Activated CD8-positive, alpha-beta memory T cell treated with anti-CD3 and anti-CD28 coated beads for 1 hour (primary cell): ENCODE measurements at places on chromosomes 12 and 14.

DNA sequence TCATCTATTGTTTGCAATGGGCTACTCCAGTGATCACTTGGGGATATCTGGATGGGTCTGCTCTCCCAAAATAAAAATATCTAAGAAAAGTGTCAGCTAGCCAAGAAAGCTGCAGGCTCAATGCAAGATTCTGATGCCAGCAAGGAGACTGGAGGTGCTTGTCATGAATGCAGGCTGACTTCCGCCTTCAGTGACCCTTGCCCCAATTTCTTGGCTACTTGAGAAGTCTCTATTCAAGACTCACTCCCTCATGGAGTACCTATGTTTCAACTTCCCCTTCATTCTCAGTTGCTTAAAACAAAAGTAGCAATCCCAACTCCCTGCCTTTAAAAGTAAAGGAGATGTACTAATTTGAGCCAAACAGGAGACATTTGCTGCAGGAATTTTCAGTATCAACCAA lies 123.9 kb downstream of the GPR65 start:
- DNase-seq = no peak

GRCh38 chr12:84463741-84464495 lies 448.7 kb downstream of the SLC6A15 start:
- DNase-seq = no peak

GRCh38 chr14:61323970-61324369 lies 2.6 kb downstream of the PRKCH start:
- no peak for DNase-seq

DNA sequence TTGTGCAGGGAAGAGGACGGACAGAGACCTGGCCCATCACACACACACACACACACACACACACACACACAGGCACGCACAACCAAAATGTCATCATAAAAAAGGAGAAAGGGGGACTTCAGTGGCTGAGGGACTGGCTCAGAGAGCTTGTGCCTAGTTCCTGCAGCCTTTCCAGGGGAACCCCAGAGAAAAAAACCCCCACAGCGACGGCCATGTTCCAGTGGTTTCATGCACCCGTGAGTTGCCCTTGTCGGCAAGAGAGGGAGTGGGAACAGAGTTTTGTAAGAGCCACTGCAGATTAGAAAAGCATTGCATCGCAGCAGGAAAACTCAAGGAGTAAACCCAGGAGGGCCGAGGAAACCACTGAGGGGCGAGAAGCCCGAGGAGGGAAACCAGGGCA lies 24.5 kb upstream of the FBXO21 start:
- no peak for DNase-seq

DNA sequence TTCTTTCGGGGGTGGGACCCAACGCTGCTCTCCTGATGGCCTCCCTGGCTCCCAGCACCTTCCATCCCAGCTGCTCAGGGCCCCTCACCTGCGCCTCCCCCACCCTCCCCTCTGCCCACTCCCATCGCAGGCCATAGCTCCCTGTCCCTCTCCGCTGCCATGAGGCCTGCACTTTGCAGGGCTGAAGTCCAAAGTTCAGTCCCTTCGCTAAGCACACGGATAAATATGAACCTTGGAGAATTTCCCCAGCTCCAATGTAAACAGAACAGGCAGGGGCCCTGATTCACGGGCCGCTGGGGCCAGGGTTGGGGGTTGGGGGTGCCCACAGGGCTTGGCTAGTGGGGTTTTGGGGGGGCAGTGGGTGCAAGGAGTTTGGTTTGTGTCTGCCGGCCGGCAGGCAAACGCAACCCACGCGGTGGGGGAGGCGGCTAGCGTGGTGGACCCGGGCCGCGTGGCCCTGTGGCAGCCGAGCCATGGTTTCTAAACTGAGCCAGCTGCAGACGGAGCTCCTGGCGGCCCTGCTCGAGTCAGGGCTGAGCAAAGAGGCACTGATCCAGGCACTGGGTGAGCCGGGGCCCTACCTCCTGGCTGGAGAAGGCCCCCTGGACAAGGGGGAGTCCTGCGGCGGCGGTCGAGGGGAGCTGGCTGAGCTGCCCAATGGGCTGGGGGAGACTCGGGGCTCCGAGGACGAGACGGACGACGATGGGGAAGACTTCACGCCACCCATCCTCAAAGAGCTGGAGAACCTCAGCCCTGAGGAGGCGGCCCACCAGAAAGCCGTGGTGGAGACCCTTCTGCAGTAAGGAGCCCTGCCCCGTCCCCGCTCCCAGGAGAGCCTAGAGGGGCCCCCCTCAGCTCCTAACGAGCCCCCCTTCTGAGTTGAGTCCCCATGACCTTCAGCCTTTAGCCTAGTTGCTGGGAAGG lies at the start of gene HNF1A:
Gene HNF1A (plus strand): TSS at position 248 of the 924 bp plus-strand sequence. CDS start 226 bp downstream, at position 474.
- no peak for DNase-seq
